Pancreas (tissue), 10 donors: ENCODE measurements at places on chromosomes 6 and 20. TPM values are rescaled to one million over a fixed set of nuclear protein-coding genes. Genes with fewer than 3 reads are reported as not detected.

- no peak for DNase-seq
Observed at GRCh38 chr6:34049395-34050342, 96.2 kb downstream of the GRM4 start.

DNA sequence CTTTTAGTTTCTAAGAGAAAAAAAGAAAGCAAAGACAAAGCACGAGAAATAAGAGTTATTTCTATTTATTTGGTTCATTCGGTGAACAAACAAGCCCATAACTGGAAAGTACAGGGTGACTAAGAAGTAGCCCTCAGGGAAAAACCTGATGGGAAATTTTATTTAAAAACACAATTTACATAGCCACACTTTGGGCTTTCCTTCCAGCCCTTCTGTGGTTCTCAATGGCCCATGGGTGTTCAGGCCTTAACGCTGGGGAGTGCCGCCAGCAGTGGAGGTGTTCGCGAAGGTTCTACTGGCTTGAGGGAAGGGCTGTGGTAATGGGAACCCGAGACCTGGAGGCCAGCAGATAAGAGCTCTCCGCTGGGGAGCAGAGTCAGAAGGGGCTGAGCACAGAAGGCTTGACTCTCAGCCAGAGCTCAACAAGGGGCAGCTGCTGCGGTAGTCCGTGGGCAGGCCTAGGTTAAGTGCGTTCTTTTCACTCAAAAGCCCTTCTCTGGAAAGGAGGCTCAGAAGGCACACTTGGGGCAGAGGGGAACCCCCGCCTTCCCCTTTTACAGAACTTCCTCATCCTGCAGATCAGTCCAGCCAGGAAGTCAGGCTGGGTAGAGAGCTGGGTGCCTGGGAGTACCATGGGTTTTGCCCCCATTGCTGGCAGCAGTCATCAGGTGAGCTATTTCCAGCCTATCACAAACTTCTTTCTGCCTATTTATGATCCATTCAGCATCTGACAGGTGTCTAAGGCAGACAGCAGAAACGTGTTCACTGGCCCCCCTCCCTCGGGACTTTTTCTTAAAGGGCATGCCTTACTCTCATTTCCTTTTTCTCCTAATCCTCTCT, 8.8 kb upstream of the CD83 start:
- DNase-seq, result no peak

DNA sequence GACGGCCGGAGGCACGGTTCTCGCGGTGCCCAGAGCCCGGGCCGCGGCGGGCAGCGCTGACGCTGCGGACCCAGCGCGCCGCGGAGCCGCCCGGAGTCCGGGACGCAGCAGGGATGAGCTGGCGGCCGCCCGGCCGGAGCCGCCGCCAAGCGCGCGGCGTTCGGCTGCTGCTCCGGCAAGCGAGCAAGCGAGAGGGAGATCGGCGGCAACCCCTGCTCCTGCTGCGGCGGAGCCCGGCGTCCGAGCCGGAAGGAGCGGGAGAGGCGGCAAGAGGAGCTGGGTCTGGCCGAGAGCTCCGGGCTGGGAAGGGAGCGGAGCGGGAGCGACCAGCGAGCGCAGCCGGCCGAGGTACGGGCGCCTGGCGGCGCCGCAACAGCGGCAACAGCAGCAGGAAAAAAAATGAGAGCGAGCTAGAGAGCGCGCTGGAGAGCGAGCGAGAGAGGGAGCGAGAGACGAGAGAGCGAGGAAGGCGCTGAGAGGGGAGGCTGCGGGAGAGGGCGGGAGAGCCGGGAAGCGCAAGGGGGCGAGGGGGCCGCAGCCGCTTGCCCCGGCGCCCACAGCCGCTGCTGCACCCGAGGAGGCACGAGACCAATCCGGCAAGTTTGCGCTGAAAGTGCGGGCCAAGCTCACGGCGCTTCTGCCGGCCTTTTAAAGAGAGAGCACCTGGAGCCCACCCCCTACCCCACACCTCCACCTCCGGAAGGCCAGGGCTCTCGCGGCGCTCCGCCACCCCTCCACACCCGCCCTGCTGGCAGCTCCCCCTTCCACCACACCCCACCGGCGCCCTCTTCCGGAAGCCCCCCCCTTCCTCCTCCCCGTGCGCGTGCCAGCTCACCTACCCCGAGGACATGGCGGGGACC, 496 bp downstream of the GRM4 start:
- DNase-seq, result peak; percentile 70

GSTA1 gene
- 125 TPM for total RNA-seq
